Stimulated activated CD4-positive, alpha-beta T cell treated with anti-CD3 and anti-CD28 coated beads, Interleukin-15, amount 100 ng/mL, for 1 hour (primary cell): ENCODE measurements at places on chromosomes 5 and 9.

- DNase-seq: no peak
Measured at GRCh38 chr5:14110680-14111079, 32.5 kb upstream of the TRIO start.

DNA sequence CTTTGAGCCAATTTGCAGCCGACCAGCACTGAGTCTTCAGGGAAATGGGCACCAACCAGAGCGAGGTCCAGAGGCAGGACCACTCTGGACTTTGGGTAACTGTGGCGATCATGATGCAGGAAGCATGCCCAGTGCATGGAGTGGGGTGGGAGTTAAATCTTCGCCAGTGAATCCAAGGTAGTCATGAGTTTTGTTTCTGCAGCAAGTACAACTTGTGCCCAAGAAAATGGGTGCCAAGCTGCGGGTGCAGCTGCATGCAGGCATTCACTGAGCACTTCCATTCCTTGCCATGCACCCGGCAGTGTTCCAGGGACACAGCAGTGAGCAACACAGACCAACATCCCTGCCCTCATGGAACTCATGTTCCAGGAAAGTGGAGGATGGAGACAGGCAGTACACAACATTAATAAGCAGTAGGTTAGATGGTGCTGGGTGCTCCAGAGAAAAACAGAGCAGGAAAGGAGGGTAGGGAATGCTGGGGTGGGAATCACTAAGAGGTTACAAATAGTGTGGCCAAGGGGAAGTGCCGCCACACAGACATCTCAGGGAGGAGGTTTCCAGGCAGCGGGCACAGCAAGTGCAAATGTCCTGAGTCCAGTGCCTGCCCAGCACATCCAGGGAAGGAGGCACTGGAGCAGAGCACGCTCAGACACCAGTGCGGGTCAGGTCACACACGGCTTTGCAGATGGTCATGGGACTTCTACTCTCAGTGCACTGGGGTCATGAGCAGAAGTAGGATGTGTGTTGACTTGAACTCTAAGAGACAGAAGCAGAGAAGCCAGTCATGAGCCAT lies 48.2 kb upstream of the LMX1B start:
- DNase-seq: no peak

DNA sequence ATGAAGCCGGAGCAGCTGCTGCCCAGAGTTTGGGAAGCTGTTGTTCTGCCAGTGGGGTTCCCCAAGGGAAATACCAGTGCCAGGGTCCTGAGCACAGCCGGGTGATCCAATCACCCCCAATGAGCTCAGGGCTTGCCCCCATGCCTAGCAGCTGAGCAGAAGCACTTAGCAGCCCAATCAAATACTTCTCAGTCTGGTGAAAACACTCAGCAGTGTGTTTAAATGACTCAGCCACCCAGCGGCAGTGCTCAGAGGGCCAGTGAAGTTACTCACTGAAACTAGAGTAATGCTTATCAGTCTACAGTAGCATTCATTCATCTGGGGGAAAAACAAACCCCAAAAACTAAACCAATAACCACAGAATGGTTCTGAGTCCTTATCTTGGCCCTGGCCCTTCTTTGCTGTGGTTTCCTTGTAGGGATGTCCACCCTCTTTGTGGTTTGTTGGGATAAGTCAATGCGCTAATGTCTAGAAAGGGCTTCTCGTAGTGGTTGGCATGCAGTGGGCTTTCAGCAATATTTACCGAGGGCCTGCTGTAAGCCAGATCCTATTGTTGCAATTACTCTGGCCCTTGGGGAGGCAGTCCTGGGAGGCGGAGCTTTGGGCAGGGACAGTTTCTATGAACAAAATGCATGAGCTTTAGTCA lies 43.1 kb downstream of the LHX2 start:
- no peak for DNase-seq

- DNase-seq: no peak
Measured at GRCh38 chr9:98975838-98976237, 32.1 kb downstream of the COL15A1 start.

DNA sequence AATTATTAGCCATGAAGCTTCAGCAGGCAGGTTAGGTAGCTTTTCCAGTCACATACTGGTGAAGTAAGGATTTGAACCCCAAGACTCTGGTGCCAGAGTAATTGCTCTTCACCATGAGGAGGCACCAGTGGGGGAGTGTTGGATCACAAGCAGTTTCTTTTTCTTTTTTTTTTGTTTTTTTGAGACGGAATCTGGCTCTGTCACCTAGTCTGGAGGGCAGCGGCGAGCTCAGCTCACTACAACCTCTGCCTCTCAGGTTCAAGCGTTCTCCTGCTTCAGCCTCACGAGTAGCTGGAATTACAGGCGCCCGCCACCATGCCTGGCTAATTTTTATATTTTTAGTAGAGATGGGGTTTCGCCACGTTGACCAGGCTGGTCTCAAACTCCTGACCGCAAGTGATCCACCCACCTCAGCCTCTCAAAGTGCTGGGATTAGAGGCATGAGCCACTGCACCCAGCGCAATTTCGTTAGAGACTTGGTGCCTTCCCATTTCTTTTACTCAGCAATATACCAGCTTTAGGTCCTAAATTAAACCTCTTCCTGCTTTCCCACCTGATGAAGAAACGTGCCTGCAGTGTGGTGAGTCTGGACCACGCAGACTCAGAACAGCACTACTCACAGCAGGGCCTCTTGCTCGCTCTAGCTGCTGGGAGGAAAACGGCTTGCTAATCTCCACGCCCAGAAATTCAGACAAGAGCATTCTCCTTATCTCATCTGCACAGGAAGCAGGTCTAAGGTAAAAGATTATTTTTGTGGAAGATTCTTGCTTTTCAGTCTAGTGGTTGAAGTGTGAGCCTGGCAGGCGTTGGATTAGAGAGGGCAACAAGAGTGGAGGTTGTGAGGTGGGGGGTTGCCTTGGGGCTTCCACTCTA lies at the start of gene S100Z:
TSS of gene S100Z (plus strand) at position 596 of the 873 bp plus-strand sequence. CDS start 25,346 bp downstream, outside the sequence.
- DNase-seq: no peak

DNA sequence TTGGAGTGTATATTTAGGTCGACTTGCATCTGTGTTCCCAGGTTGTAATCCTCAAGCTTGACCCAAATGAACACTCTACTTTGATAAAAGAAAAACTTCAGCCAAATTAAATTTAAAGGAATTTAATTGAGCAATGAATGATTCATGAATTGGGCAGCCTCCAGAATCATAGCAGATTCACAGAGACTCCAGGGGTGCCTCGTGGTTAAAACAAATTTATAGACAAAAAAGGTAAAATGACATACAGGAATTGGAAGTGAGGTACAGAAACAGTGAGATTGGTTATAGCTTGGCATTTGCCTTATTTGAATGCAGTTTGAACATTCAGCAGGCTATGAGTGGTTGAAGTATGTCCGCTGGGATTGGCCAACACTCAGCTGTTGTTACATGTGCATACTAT lies 21.6 kb upstream of the SPATA31D4 start:
- DNase-seq: no peak

DNA sequence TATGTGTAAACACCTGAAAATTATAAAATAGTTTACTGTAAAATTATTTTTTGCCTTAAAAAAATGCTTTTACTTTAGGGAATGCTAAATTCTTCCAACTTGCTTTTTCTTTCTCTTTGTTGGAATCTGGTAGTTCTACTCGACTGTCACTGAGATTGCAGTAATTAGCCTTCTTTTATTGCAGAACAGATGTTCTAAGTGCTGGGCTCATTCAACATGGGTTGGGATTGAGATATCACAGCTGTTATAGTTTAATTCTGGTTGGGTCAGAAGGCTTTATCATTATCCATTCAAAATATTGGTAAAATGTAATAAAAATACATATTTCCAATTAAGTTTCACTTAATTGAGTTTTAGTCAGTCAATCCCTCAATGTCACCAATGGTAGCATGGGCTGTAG lies 686.7 kb downstream of the CDH18 start:
- no peak for DNase-seq
